COLO829 (cell line): ENCODE measurements at places on chromosomes 7 and 10.

DNA sequence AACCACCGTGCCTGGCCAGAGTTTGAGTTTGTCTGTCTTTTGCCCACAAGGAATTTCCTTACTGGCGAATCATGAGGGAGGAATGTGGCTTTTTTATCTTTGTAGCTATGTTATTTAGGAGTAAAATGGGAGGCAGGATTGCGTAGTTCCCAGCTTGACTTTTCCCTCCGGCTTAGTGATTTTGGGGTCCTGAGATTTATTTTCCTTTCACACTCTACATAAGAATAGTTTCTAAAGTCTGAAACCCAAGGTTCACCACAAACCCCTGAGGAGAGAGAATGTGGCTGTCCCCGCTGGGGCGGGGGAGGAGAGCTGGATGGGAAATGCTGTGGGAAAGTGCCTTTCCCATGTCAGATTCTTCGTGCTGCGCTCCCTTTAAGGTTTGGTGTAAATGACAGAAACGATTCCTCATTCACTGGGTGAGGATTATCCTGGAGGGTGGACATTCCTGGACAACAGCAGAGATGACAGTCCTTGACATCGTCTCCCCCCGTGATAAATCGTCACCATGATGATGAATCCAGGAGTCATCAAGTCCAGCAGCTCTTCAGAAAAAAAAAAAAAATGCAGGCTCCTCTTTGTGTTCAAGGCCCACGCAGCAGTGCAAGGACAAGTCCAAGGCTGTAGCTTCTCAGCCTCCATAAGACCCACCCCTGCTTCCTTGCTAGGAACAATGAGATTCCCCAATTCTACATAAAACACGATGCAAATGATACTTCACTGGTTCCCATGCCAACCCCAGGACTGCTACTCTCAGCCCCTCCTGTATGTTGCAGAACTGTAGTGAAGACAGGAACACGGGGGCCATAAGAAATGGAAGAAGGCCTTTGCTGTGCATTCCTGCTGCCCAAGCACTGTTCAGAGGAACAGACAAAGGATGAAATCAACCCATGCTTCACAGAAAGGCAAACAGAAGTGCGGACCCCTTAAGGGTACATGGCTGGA, 233.1 kb downstream of the CCDC3 start:
- DNase-seq = no peak

DNA sequence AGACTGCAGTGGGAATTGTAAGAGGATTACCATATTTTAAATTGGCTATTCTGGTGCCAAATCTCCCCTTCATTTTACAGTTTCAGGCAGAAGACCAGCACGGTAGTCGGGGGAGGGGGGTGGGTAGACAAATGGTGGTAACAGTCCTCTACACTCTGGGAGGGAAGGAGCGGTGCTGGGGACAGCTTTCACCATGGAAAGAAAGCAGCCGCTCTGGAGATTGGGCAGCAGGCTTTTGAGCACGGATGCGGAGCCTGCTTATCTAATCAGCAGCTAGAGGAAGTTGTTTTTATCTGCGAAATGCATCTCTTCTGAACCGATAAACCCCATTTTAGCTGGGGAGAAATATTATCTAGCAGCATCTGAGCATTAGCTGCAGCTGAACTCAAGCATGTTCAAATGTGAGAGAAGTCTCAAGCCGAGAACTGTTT, 28.7 kb downstream of the IKZF1 start:
- no peak for DNase-seq

GRCh38 chr10:48941427-48942075, 1.9 kb upstream of the LRRC18 start:
- DNase-seq = no peak

GRCh38 chr10:28564905-28565304, 32.0 kb downstream of the WAC start:
- no peak for DNase-seq

GRCh38 chr10:119253433-119254174, 46.2 kb downstream of the GRK5 start:
- peak; percentile 66 for DNase-seq

DNA sequence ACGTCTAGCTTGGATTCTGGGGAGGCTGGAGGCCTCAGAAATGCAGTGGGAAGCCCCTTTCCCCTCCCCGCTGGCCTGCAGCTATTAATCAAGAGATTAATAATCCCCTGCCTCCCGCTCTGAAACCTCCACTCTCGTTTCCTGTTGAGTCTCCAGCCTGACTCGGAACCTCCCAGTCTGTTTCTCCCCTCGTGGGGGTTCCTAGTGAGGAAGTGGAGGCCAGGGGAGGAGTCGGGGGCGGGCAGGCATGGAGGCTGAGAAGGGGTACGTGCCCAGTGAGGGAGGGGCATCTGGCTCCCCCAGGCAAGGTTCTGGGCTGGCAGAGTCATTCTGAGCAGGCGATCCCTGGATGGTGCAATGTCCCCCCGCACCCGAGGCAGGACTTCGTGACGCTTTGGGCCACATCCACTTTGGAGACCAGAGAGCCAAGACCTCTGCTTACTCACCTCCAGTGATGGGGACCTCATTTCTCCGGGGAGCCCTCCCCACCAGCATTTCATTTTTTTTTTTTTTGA, 73.6 kb downstream of the COL26A1 start:
- DNase-seq = no peak

DNA sequence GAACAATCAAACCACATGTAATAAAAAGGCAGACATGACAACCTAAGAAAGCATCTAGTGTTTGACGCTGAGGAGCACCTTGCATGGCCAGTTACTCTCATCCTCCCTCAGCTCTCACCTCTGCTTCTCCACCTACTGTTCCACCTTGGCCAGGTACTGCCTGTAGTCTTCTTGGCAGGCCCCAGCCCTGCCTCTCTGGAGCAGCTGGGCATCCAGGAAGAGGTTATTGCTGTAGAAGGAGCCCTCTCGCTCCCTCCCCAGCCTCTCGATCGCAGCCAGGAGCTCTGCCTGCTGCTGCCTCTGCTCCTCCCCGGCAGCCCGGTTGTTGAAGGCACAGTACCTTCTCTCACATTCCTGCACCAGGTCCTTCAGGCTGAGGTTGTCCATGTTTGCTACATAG, 9.7 kb downstream of the GIMAP5 start:
- no peak for DNase-seq

- no peak for DNase-seq
Observed at GRCh38 chr10:130982802-130983201, 328.7 kb downstream of the TCERG1L start.

DNA sequence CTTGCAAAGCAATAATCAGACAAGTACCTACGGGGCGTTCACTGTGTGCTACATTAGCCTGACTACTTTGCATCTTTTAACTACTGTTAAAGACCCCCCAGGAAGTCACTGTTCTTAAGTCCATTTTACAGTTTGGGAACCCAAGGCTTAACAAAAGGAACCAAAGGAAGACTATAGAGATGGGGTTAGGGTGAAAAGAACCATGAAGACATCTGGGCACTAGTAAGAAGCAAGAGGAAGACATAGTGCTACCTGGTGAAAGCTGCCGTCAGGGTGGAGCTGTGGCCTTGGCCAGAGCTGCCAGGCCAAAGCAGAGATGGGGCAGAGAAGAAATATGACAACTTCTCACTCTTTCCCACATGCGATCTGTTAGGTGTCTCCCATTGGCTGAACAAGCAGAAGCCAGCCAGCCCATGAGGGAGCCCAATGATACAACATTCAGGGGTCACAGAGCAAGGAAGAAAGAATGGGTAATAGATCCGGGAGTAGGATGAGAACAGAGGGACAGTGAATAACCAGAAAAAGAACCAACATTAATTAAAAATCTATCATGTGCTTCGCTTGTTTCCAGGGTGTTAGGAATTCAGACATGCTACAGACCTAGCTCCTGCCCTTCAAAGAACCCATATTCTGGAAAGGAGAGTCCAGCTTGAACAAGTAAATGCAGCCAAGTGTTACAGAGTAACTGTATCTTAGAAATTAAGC, 85.4 kb downstream of the ARID5B start:
- DNase-seq = no peak

DNA sequence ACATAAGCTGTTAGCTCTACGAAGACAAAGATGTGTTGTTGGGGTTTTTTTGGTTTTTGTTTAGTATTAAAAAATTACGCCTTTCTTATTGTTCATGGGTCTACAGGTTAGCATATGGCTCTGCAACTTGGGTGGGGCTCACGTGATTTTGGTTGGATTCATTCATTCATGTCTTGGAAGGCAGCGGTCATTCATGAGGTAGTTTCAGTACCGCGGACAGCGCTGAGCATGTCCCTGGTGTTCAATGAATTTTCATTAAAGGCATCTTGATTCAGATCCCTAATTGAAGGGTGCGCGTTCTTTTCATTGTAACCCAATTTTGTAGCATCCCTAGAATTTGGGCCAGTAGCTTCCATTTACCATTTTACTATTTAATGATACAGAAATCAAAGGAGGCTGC, 42.9 kb upstream of the TCERG1L start:
- DNase-seq = no peak

- peak; percentile 14 for DNase-seq
Observed at GRCh38 chr10:104330168-104331110, 7.8 kb downstream of the ITPRIP start.

- DNase-seq = no peak
Observed at GRCh38 chr10:2680821-2681220, 386.5 kb upstream of the PFKP start.

DNA sequence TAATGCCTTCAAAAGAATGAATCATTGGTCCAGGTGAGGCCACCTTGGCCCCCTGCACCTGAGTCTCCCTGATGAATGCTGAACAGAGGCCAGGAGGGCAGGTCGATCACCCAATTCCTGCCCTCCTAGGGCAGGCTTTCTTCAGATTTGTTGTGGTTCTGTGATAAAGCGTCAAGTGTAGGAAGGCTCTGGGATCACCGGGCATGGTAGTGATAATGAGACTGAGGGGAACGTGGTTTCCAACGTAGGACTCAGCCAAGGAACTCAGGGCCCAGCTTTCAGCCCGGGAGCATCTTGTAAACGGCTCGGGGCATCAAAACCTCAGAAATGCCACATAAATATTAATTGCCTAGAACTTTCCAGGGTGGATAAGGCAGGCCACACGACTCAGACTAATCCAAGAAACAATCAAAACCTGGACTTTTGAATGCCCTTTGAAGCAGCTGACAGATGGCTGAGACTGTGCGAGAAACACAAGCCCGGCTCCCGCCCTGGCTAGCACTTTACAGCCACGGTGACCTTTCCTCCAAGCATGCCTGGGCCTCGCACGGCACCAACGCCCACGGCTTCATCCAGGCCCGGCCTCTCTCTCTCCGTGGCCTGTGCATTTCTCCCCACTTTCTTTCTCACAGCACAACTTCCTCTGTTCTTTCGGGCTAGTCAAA, 239.3 kb upstream of the GRB10 start:
- DNase-seq = peak; percentile 49

DNA sequence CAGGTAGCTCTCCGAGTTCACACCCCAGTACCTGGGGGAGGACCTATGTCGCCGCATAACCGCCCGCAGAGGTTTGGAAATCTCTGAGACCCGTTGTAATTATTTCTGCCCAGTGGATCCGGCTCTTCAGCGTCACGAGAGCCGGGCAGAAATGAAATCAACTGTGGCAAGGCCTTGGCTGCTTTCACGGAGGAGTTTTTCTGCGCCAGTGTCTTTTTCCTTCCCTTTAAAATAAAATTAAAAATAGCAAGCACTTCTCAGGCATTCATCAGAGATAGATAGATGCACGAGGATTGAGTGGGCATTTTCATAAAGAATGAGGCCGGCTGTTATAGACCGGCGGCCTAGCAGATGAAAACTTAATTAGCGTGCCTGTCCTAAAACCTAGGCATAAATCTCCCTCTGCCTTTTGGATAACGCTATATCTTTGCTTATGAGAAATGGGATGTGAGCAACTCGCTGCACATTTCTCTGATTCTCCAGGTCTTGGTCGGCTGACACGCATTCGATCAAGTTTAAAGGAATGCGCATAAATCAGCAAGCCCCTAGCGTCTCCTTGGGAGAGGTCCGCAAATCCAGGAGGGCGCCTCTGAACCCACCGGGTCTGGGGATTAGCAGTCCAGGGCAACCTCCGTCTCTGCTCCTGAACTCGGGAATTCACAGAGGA, 6.4 kb downstream of the HOXA13 start:
- no peak for DNase-seq

GRCh38 chr7:16419859-16420258, 1.5 kb downstream of the CRPPA start:
- DNase-seq = no peak

GRCh38 chr10:1394155-1394912, 338.1 kb downstream of the WDR37 start:
- DNase-seq = no peak

DNA sequence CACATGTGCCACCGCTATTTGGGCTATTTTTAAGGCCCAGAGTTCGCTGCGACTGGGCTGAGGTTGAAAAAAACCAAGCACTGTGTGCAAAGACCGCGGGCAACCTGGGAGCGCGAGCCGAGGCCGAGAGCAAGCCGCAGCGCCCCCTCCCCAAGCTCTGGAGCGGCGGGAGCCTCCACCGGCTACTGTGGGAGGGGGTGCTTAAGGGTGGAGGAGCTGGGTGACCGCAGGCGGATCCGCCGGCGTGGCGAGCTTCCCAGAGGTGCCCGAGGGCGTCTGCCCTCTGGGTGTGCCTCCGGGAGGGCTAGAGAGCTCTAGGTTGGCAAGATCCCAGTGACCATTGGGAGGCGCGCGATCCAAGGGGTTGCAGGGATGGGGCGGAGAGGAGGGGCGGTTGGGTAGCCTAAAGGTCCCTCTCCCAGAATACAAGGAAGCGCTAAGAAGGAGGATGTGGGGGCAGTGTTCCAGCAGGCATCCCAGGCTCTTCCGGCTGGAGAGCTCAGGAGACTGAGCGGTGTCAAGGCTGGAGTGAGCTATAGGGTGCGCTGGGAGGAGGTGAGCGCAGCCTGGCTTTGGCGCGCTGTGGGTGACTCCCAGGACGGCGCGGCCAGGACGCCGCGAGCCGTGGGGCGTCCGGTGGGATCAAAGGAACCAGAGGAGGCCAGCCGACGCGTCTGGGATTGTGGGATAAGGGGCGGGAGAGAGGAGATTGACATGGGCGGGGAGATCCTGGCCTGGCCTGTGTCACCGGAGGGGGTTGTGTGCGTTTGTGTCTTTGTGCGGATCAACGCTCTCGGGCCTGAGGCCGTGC, 8.0 kb downstream of the DLX5 start:
- no peak for DNase-seq

DNA sequence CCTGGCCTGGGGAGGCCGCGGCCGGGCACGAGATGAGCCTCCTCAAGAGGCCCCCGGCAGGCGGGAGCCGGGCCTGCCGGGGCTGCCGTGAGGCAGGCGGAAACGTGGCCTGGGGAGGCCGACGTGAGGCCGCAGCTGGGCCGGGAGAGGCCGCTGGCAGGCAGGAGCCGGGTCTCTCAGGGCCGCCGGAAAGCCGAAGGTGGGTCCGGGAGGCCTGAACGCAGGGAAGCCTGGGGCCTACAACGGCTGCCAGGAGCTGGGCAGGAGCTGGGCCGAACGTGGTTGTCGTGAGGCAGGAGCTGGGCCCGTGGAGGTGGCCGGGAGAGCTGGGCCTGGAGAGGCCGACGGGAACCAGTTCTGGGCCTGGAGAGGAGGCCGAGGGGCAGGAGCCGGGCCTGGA, 171.9 kb downstream of the TPST1 start:
- no peak for DNase-seq

DNA sequence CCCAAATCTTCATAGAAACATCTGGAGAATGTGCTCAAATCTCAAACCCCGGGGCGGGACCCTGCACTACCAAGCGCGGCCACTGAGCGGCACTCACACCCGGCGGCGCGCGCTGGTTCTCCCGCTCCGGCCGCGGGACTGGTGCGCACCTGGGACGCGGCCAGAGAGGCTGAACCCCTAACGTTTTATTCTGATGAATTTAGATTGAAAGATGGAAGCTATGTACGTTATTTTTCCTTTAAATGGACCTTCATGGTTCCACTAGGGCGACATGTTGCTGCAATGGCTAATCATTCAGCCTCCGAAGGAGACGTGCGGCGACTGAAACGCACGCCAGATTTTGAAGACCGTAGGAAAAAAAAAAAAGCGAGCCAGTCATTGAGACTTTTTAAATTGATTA, 107.0 kb upstream of the INSIG1 start:
- peak; percentile 24 for DNase-seq
